ENCODE measurements at places on chromosomes 1 and 21.

GRCh38 chr1:34858901-34859445, 576 bp downstream of the SMIM12 start:
- peak; percentile 62 for DNase-seq

GRCh38 chr1:2977886-2978611, 43.2 kb upstream of the ACTRT2 start:
- DNase-seq, result no peak

DNA sequence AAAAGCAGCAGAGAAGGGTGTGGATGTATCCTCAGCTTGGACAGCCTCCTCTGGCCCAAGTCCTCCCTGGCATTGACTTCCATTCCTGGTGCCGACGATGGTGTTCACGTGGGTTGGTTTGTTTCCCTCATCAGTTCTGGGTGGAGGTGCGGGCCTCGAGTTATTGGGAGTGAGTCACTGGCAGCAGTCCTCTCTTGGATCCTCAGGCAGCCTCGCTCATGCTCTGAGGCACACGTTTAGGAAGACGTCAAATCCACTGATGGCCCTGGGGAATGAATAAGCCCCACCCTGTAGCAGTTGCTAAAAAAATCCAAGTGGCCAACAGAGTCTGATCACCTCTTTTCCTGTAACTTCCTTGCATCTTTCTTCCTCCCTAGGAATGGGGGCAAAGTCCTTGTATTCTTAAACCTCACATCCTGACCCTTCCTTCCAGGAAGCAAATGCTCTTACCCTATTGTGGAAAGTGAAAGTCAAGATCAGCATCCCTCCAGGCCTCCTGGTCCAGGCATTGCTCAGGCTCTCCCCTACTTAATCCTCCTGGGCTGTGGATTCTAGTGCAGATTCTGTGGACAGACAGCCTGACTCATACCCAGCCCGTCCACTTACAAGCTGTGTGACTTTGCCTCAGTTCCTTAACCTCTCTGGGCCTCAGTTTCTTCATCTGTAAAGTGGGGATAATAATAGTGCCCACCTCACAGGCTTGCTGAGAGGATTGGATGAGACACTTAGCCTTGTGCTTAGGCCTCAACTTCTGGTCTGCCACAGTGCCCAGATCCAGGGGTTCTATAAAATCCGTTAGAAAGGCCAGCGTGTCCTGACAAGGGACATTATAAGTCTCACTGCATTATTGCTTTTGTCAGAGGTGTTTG, 111.1 kb downstream of the TLR5 start:
- peak; percentile 58 for DNase-seq

DNA sequence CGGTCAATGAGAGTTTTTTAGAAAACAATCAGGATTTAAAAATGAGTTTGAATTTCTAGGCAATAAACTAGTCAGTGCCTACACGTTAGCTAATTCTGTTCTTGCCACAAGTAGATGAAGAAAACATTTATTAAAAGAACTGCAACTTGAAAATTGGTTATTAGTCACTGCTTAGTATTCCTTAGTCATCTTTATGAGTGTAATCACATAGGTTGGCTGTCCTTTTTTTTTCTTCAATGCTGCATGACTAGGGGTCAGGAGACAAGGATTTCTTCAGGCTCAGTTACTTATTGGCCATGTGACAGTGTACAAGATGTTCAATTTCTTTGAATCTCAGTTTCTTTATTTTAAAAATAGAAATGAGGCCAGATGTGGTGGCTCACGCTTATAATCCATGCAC, 17.1 kb downstream of the SOAT1 start:
- DNase-seq, result peak; percentile 84

- DNase-seq, result no peak
These were observed 42.0 kb upstream of the DYRK1A start for GRCh38 chr21:37324558-37324957.

- no peak for DNase-seq
These were observed 19.7 kb upstream of the TMEM52 start for GRCh38 chr1:1938613-1939295.

GRCh38 chr21:45018131-45019075, 56.0 kb upstream of the ADARB1 start:
- peak; percentile 34 for DNase-seq

GRCh38 chr1:232578651-232579195, 51.2 kb downstream of the SIPA1L2 start:
- DNase-seq, result no peak
